ENCODE measurements at places on chromosomes 6 and 20.

DNA sequence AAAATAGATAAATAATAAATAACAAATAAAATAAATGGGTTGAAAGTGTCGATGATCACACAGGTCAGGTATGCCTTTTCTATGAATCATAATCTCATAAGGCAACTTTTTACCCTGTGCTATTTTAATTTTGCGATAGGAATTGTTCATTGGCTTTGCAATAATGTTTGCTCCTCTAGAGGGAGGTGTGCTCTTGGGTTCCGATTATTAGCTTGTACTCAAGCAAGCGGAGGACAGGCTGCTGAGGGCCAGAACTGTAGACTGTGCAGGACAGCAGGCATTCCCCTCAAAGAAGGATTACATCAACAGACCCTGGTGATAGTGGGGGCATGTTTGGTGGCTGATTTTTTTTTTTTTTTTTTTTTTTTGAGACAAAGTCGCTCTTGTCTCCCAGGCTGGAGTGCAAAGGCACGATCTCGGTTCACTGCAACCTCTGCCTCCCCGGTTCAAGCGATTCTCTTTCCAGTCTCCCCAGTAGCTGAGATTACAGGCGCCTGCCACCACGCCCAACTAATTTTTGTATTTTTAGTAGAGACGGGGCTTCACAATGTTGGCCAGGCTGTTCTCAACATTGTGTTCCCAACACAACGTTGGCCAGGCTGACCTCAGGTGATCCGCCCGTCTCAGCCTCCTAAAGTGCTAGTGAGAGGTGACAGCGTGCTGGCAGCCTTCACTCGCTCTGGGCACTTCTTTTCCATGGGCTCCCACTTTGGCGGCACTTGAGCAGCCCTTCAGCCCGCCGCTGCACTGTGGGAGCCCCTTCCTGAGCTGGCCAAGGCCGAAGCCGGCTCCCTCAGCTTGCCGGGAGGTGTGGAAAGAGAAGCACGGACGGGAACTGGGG lies 35.6 kb downstream of the RIOK1 start:
- no peak for DNase-seq

GRCh38 chr6:137102050-137102848 lies 57.5 kb upstream of the IL20RA start:
- no peak for DNase-seq

- DNase-seq: no peak
Observed at GRCh38 chr6:126907996-126908395, 210.5 kb upstream of the RSPO3 start.

GRCh38 chr6:168920289-168920688 lies 333.4 kb downstream of the THBS2 start:
- no peak for DNase-seq

DNA sequence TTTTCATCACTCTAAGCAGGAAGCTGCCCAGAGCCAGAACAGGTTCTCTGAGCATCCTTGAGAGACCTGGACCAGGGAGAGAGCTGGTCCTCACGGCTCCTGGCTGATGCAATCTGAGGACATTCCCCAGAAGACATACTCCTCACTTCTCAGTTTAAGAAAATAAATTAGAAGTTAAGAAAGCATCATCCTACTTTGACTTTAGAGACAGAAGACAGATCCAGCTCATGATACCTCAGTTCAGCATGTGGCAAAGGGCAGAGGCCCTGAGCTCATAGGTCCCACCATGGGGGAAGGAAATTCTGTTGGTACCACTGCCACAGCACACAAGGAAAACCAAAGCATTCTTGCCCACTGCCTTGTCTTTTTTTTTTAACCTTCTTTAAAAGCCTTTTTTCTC lies 378.1 kb upstream of the JARID2 start:
- no peak for DNase-seq

GRCh38 chr20:36303020-36303595 lies 3.0 kb upstream of the DLGAP4 start:
- DNase-seq: no peak

DNA sequence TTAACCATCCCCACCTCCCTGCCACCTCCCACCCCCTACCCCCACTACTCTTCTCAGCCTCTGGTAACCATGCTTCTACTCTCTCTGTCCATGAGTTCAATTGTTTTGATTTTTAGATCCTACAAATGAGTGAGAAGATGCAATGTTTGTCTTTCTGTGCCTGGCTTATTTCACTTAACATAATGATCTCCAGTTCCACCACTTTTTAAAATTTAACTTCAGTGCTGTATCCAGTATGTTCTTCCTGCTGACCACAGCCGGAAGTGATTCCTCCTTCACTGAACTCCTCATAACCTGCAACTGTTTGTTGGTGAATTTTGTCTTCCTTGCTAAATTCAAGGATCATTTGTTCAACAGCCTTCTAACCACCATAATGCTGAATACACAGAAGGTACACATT lies 3.9 kb downstream of the MAP7 start:
- no peak for DNase-seq

DNA sequence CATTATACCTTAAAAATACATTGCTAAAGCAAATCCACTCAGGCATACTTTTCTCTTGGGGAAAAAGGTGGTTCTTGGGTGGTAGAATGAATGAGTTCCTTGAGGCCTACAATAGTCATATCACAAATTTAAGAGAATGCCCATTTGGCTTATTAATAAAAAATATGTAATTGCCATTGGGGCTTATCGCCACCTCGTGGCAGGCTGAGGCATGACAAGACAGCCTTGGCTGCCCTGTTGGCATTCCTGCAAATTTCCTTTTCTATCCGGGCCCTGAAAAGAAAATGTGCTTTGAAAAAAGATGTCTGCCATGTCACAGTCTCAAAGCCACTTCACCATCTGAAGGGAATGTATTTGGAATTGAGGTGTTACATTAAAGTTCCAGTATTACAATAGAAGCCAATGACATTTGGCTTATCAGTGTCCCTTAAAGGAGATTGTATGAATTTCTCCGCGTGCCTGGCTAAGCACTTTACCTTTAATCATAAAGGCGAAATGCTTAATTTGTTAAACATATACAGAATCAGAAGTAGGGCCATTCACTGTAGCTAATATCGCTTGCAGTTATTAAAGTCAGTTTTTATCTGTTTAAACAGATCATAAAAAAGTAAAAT lies 188.3 kb upstream of the ZFP64 start:
- peak; percentile 6 for DNase-seq

DNA sequence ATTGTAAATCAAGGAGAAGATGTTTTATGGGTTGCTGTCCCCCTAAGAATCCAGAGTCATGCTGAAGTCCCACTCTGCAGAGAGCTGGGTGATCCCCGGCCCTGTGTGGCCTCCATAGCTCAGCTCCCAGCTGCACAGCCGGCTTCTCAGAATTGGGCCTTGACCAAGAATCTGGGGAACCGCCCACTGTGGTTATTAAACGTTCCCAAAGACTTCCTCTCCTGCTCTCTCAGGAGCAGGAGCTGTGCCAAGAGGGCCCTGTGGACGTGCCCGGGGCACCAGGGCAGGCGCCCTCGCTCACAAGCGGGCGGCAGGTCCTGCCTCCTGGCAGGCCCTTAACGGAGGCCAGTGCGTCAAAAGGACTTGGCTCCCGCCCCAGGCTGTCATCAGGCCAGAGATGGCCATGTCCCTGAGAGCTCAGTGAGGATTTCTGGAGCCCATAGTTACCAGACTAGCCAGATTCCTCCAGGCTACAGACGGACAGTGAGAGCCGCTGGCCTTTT lies 30.4 kb downstream of the ZC3H12D start:
- DNase-seq: no peak

GRCh38 chr6:138422861-138423260 lies 18.8 kb downstream of the HEBP2 start:
- no peak for DNase-seq

DNA sequence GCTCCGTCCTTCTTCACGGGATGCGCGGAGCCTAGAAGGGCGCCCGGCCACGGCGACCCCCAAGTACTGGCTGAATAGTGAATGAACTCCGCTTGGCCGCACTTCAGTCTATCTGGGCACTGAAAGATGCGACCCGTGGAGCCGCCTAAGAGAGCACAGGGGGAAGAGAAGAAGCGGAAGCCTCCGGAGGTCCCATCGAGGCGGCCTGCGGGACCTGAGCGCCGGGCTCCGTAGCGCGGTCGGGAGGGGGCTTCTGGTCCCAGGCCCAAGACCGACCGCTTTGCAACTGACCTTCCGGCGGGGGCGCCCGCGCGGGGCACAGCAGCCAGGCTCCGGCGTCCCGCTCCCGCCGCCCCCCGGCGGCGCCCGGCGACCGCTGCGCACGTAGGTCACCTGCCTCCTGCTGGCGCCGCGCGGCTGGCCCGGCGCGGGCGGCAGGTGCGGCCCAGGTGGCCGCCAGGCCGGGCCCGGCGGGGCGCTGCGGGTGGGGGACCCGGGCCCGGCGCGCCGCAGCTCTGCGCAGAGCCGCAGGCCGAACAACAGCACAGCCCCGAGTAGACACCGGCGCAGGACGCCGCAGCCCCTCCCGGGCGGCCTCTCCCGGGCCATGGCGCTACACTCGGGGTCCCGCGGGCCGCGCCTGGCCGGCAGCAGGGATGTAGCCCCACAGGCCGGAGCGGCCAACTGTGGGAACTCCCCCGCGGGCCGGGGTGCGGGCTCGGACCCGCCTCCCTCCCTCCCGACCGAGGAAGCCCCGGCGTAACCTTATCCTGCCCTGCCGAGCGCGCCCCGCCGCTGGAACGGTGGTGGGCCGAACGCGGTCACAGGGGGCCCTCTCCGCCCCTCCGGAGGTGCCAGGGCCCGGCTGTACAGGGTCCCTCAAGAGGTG lies at the start of gene METTL24:
Gene METTL24 (minus strand): TSS at position 686 of the 889 bp plus-strand sequence. CDS start 77 bp downstream, at position 609.
- DNase-seq: no peak

DNA sequence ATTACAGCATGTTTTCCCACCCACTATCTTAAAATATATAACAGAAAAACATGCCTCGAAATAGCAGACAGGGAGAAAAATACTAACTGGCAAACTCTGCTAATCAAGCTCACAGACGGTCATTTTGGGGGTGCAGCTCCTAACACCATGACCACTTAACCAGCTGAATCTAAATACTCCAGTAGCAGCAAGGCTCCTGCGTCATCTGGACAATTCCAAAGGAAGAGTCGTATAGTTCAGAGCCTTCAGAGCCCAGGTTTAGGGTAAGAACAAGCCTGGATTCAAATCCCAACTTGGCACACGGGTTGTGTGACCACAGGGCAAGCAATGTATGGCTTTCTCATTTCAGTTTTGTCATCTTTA lies 81.3 kb upstream of the COL21A1 start:
- DNase-seq: no peak

DNA sequence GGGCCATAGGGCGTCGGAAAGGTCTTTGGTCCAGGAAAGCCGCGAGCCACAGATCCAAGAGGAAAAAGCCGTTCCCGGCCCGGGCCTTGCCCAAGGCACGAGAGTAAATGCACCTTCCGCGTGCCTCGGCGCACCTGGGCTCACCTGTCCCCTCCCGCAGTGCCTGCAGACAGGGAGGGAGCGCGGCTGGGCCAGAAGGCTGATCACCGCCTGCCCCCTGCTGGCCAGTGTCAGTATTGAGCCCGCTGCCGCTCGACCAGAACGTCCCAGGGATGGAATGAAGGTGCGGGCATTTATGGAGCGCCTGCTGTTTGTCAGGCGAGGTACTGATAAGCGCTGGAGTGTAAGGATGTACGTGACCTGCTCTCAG lies 679 bp upstream of the LPIN3 start:
- peak; percentile 76 for DNase-seq

GRCh38 chr6:1327630-1328029 lies 15.7 kb downstream of the FOXQ1 start:
- DNase-seq: no peak

- DNase-seq: no peak
Observed at GRCh38 chr20:44109951-44110361, 77.0 kb downstream of the JPH2 start.

DNA sequence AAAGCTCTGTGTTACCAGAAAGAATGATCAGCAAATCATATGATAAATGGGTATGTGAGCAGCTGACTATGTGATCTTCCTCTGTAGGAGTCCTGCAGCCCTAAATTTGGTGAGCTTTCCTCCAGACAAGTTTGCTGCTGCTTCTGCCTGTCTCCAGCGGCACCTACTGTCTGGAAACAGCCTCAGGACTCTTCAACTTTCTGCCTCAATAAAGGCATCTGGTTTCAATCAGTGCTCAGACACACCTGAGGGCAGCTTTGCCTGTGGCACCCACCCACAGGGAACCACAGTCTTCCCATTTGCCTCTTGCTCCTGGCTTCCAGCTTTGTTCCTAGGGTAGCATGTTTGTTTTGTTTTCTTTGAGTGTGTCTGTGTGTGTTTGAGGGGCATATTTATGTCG lies 727.9 kb upstream of the MAN1A1 start:
- no peak for DNase-seq

DNA sequence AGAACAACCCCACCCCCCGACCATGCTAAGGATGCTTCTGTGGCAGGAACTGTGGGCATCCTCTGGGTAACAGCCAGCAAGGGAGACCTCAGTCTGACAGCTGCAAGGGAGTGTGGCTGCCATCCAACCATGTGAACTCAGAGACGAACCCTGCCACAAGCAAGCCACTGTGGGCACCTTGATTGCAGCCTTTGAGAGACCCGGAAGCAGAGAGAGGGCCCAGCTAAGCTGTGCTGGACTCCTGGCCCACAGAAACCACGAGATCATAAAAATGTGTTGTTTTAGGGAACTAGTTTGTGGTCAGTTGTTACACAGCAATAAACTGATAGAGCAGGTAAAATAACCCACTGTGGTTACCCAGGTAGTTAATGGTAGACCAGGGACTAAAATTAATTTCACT lies 414.6 kb downstream of the CDH26 start:
- DNase-seq: no peak

GRCh38 chr20:49987868-49988690 lies 5.3 kb downstream of the SNAI1 start:
- no peak for DNase-seq

GRCh38 chr6:33676416-33677142 lies 34.9 kb downstream of the UQCC2 start:
- no peak for DNase-seq

DNA sequence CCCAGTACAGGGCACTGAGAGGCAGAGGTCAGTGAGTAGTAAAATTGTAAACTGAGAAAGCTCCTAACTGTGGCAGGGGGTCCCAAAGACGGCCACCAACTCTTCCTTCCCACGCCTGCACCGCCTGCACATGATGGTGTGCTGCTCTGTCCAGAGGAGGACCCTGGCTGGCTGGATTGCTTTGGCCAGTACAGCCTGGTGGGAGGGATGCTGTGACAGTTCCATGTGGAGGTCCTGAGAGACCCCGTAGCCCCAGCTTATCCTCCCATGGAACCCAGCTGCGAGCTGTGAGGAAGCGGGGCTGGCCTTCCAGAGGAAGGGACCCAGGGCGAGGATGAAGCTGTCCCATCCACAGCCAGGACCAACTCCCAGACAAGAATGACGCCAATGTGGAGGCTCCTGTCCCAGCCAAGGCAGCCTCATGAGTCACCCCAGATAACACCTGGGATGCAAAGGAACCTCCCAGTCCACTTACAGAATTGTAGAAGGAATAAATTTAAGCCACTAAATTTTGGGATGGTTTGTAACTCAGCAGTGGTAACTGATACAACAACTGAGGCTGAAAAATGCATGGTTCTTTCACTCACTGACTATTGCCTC lies 2.0 kb upstream of the ACSS1 start:
- DNase-seq: no peak

- DNase-seq: no peak
Observed at GRCh38 chr6:144736763-144737162, 451.6 kb downstream of the UTRN start.

GRCh38 chr6:116268589-116269293 lies 11.0 kb downstream of the TSPYL1 start:
- DNase-seq: no peak

Measured in stimulated activated CD8-positive, alpha-beta memory T cell treated with anti-CD3 and anti-CD28 coated beads, Interleukin-4, amount 100 ng/mL, for 1 hour (primary cell).